Activated naive CD4-positive, alpha-beta T cell treated with anti-CD3 and anti-CD28 coated beads for 36 hours (primary cell): ENCODE measurements at places on chromosomes 6 and 20. TPM values are rescaled to one million over a fixed set of nuclear protein-coding genes. Genes with fewer than 3 reads are reported as not detected.

SNX21 gene
- total RNA-seq, result 0.72 TPM

GRCh38 chr6:56947924-56948323, 7.0 kb upstream of the BEND6 start:
- no peak for DNase-seq

GRCh38 chr6:154648188-154648887, 84.9 kb upstream of the SCAF8 start:
- no peak for DNase-seq

GRCh38 chr6:2205396-2205795, 40.0 kb downstream of the GMDS start:
- no peak for DNase-seq

DNA sequence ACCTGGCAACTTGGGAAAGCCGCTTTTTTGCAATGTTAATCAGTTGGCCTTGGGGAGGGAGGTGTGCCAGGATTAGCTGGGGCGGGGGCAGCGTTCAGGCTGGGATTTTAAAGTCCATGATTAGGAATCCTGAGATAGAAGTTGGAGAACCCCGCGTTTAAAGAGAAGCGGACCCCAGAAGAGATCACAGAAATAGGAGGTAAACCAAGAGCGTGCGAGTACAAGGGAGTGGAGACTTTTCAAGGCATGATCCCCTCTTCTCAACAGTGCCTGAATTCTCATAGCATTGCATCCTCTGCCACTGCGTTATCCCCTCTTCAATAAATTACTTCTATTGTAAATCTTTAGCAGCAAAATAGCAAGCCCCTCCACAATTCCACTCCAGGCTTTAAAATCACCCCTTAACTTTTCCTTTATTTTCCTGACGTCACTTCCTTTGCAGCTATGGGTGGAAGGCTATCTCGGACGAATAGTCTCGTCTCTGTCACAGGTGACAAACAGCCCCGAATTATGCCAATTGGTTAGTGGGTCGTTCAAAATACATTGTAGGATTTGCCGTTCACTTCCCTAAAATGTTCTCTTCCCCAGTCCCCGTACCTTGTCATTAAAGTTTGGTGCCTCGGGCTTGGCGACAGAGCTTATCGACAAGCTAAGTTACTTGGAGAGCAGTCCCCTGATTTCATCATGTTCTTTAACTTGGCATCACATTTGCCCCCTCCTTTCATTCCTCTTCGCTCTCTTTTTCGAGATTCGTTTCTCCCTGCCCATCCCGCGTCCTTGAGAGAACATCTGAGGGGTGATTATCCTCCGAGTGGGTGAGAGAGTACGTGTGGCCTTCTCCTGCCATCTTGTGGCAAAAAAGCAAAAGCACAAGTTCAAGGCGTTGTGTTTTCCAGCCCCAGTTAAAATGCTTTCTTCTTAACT, 17.1 kb downstream of the OR2B2 start:
- DNase-seq, result peak; percentile 75

DNA sequence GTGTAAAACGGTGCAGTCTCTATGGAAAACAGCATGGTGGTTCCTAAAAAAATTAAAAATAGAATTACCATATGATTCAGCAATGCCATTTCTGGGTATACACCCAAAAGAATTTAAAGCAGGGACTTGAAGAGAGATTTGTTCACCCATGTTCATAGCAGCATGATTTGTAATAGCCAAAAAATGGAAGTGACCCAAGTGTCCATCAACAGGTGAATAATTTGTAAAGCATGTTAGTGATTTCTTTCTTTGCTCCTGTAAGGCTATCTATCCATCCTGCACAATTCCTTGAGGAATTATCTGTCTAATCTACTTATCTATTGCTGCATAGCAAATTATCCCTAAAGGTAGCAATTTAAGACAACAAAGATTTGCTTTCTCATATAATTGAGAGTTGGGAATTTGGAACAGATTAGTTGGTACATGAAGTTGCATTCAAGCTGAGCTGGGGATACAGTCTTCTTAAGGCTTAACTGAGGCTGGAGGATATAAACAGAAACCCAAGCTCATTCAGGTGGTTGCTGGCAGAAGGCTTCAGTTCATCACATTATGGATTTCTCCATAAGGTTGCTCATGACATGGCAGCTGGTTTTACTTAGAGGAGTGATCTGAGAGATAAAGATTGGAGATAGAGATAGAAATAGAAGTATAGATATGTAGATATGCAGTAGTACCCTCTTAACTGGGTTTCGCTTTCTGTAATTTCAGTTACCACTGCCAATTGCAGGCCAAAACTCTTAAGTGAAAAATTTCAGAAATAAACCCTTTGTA, 62.0 kb downstream of the IL22RA2 start:
- no peak for DNase-seq
